ENCODE measurements at places on chromosomes 1 and 21.

DNA sequence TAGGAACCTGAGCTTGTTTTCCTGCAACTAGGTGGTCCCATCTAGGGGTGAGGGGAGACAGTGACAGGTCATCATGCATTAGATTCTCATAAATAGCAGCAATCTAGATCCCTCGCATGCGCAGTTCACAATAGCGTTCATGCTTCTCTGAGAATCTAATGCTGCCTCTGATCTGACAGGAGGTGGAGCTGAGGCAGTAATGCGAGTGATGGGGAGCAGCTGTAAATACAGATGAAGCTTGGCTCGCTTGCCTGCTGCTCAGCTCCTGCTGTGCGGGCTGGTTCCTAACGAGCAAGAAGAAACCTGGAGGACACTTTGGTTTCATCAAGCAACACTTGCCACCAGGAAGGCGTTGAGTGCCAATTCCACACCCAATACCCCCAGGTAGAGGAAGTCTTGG lies 95.1 kb upstream of the OLIG2 start:
- DNase-seq = no peak

- no peak for DNase-seq
Measured at GRCh38 chr1:231924180-231924579, 297.6 kb downstream of the DISC1 start.

DNA sequence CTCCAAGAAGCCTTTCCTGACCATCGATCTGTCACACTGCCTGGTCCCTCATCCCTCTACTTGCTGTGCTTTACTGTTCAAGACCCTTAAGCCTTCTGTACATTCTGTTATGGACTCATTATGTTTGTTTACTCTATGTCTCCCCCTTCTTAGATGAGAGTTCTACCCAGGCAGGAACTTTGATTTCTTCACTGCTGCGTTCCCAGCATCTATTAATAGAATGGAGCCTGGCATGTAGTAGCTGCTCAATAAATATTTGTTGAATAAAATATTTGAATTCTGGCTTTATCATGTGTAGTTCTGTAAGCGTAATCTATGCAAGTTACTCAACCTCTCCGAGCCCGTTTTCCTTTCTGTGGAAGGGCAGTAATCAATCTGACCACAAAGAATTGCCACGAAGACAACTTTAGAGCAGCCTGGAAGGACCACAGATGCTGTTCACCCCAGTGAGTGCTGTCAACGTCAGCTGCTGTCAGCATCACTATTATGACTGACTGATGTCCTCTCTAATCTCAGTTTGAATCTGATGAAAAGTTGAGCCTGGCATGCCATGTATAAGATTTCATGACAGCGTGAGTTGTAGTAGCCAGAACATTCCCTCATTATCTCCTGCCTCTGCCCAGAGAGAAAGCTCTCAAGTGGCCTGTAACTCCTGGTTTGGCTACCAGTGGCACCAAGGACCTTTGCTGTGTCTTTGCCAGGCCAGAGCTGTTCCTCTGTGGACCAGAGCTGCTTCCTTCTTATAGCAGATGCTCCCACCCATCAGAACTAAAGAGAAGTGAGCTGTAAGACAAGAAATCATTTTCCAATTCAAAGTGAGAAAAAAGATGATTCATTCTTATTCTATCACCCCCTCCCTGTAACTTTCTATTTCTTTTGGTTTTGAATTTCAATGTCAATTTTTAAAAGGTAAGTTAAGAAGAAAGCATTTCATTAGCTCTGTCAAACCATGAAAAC lies 94.5 kb downstream of the PRDM2 start:
- no peak for DNase-seq

GRCh38 chr1:25880518-25880917 lies 5.0 kb upstream of the PAQR7 start:
- no peak for DNase-seq

DNA sequence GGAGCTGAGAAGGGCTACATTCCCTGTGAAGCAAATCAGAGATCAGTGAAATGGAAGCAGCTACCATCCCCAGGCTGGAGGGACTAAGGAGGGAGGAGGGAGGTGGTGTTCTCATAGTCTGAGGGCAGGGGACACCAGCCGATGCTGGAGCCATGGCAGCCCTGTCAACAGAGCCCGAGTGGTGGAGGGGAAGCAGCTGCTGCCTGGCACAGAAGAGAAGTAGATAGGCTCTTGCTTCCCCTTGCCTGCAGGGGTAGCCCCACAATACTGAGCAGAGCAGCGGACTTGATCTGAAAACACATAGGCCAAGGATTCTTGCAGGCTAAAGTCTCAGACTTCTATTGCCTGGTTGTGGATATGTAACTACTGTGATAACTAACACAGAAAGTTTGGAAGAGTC lies 255.1 kb downstream of the FGGY start:
- no peak for DNase-seq

- no peak for DNase-seq
Measured at GRCh38 chr21:33302796-33303195, 22.0 kb upstream of the IFNAR1 start.

DNA sequence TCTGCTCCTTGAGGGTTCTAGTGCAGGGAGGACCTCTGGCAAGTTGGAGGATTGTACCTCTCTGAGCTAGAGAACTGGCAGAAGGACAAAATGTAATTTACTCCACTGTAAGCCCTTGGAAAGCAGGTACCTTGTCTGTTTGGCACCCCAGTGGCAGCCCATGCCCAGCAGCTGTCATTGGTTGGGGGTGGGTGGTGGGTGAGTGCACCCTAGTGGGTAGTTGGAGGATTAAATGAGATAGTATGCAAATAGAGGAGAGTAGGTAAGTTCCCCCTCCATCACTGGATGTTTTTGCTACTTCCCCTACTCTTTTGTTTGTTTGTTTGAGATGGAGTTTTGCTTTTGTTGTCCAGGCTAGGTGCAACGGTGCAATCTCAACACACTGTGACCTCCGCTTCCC lies 69.8 kb downstream of the RYR2 start:
- DNase-seq = no peak

DNA sequence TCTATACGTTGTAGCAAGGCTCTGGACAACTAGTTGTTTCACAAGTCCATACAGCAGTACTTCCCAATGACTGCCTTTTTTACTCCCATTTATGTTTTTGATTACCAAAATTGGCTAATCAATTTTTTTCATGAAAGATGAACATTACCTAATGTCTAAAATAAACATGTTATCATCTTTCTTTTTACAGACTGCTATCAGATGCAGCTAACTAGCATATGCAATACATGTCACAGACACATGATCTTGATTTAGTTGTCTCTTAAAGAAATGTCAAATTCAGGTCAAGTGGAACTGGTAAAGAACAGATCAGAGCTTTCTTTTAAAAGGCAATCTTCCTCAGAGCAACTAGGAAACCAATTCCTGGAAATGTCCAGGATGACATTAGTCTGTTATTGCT lies 630 bp upstream of the DBT start:
- no peak for DNase-seq

DNA sequence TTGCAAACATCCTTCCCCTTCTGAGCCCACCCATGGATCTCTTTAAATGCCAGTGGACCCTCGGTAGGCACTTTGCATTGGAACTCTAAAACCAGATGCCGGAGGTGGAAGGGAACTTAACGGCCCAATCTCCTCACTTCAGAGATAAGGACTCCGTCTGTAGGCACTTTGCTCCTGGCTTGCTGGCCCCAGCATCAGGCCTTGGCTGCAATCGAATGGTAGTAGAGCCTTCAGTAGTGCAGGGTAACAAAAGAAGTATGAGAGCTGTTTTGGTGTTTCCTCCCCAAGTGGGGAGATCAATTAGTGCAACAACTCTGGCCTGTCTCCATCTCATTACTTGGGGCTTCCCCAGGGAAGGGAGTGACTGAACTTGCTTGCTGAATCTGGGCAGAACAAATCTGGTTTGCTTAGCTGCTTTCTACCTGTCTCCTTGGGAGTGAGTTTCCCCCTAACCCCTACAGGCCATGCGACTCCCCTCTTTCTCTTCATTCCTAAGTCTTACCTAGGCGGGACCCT lies 70.8 kb downstream of the TENT5C start:
- no peak for DNase-seq

DNA sequence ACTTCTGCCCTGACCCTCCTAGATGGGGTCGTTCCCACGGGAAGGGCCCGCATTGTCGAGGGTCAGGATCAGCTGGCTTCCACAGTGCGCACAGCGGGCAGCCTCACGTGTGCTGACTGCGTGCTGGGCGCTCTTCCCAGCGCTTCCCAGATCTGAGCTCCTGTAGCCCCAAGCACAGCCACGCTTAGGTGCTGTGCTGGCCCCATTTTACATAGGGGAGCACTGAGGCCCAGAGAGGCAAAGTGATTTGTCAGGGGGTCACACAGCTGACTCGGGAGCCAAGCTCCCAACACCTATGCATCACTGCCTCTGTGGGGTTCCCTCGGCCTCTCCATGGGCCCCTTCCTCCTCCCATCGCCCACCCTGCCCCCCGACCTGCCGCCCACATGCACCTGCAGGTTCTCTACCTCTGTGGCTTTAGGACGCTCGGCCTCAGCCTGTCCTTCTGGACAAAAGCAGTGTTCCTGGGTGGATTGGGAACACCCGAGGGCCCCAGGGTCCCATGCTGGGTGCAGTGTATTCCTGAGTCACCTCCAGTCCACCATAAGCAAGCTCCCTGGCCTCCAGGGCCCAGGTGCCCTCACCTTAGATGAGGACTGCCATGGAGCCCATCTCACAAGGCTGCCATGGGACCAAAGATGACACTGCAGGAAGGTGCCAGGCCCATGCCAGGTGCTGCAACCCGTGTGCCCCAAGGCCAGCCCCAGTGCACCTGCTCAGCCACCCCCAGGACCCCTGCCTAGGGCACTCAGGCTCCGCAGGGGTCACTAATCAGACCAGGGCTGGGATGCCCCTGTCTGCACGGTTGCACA lies 23.3 kb downstream of the TFF3 start:
- DNase-seq = no peak

GRCh38 chr21:34941162-34941561 lies 107.9 kb downstream of the RUNX1 start:
- no peak for DNase-seq

GRCh38 chr1:224054012-224054411 lies 59.9 kb upstream of the FBXO28 start:
- no peak for DNase-seq

GRCh38 chr1:234584926-234585325 lies 25.1 kb downstream of the IRF2BP2 start:
- DNase-seq = no peak

DNA sequence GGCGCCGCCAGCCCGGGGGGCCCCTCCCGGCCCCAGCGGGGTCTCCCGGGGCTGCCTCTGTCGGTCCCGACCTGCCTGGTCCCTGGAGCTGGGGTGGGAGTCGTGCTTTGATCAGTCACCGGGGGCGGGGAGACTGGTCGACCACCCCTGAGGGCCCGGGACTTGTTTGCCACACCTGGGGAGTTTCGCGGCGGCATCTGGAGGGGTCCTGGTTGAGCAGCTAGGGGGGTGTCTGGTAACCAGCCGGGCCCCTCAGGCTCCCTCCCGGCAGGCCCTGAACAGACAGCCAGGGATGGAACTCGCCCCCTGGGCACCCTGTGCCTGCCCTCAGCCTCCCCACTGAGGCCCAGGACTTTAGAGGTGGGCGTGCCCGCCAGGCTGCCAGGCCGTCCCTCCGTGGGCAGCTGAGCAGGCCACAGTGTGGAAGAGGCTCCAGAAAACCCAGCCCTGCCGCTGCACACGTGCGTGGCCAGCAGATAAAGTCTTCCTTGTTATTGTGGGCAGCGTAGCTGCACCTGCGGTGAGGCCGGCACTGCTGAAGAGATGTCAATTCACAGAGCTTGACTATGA lies 13.3 kb upstream of the SAMD11 start:
- DNase-seq = no peak

DNA sequence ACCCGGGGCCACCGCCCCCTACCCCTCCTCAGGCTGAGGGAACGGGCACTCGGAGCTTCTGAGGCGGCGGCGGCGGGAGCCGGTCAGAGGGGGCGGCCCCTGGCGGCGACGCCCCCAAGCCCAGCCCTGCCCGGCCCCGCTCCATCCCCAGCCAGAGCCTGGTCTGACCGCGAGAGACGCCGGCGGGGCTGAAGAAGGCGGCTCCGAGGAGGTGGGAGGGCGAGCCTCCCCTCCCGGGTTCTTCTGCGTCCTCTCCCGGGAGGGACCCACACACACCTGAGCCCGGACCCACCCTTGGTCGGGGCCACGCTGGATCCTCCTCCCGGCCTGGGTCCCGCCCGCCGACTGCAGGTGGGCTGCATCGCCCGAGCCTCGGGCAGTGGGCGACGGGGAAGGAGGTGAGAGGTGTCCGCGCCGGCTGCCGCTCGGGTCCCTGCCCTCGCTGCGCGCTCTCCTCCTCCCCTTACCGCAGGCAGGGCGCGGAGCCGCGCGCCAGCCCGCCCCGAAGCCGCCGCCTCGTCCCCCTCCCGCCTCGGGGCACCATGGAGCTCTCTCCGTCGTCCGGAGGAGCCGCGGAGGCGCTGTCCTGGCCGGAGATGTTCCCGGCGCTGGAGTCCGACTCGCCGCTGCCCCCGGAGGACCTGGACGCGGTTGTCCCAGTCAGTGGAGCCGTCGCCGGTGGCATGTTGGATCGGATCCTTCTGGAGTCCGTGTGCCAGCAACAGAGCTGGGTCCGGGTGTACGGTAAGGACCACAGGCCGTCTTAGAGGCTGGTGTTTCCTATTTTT lies at the start of gene RASAL2:
Gene RASAL2, plus strand, starts transcription at position 154 of the 788 bp plus-strand sequence. Its CDS starts 389 bp downstream, at position 543.
- DNase-seq = no peak

- DNase-seq = no peak
Measured at GRCh38 chr1:7106442-7107108, 321.3 kb downstream of the CAMTA1 start.

DNA sequence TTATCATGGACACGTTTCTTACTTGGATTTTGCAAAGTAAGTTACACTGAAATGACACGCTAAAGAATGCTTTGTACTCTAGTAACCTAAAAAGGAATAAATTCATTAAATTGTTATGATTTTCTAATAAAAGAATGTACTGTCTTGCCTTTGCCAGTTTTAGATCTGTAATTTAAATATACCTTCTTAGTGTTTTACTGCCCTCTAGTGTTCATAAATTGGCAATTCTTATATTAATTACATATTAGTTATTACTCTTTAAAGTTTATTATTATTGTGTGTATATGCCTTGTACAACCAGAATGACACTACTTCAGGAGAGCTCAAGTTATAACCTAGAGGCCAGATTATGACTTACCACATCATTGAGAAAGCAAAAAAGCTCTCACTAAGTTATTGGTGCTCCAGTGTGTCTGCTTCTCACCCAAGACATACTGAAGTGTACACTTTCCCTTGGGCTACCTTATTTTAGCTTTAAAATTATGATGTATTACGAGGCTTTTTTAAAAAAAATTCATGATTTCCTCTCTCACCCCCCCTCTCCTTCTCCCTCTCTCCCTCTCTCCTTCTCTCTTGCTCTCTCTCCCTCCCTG lies 169.9 kb downstream of the HS2ST1 start:
- DNase-seq = no peak

DNA sequence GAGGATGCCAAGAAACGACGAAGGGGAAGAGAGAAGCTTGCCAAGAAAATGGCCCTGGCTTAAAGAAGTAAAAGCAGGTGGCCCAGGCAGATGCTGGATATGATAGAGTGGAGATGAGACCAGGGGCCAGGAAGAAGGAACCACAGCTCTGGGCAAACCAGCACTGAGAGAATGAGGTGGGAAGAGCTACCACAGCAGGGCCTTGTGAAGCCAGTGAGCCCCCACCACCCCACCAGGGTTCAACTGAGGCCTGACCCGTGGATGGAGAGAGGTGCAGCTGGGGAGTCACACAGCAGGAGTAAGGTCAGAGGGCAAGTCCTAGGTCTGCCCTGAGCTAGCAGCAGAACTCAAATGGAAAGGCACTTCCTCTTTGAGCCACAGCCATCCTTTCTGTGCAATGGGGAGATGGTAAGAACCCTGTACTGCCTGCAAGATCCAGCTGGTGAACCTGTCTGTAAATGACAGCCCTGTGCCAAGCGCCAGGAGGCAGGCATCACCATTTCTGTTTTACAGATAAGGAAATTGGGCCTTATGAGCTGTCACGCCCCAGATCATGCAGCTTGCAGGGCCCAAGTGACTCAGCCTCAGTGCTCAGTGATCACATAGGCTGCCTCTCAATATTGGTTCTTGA lies 8.5 kb downstream of the SH3BGRL3 start:
- no peak for DNase-seq
